H4 (cell line): ENCODE measurements at places on chromosomes 2 and 18. TPM values are rescaled to one million over a fixed set of nuclear protein-coding genes. Genes with fewer than 3 reads are reported as not detected.

ALPI gene
- not detected in 2 replicates for total RNA-seq

RGPD4 gene
- total RNA-seq: not detected in 2 replicates

NT5DC4 gene
- not detected in 2 replicates for total RNA-seq

MIB1 gene
- total RNA-seq: 27.1 and 35.8 TPM in 2 replicates

ALPP gene
- 1.4 and 1.5 TPM in 2 replicates for total RNA-seq

DNA sequence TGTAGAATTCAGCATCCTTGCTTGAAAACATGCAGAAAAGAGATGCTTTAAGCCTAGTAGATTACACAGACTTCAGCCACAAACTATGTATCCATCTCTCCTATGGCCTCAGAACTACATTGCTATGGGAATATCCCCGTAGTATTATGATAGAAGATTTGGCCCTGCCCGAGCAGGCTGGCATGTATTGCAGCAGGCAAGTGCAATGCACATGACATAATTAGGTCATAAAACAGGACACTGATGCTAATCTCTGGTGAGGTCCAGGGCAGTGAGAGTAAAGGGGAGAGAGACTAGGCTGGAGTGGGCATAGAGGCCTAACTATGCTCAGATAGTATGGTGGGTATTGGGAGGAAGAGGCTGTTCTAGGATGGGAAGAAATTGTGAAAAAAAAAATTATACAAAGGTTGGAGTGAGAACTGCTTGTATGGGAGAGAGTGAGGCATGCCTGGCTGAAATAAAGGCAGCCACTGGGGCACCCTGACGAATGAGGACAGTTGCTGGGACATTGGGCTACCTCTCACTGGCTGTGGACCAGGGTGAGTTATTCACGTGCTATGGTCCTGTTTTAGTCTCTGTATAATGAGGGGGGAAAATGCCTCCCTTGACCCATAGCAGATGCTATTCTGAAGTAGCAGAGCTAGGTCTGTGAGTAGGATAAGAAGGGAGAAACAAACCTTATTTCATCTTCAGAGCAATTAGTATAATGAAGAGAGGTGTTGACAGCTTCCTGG lies 1.6 kb upstream of the PLA2R1 start:
- DNase-seq: no peak

DNA sequence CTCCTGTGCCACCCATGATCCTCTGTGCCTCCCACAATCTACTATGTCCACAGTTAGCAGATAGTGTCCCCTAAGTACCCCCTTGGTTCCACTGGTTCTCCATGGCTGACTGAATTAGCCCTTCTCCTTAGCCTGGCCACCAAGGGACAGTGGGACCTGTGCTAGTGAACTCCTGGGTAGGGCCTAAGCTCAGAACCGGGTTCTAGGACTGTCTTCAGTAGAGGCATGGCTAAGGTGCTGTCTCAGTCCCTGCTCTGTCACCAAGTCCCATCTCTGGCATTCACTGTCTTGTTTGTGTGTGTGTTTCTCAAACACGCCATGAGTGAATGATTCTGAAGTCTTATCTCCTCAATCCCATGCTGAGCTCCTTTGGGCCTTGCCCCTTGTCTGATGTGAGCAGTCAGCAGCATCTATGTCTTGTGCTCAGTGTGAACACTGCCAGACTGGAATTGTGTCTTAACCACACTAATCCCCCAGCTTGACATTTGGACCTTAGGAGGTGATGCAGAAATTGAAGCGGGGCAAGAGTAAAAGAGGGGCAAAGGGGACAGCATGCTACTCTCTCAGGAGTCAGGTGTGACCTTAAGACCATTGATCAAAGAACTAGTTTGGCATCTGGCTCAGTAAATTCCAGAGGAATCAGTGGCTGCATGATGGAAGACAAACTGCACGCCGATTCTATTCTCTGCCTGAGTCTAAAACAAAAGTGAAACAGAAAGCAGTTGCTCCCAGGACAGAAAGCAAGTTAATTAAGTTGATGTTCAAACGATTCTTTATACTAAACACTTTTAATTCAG lies 190.5 kb downstream of the ALPK2 start:
- DNase-seq: peak; percentile 22

- DNase-seq: no peak
Measured at GRCh38 chr2:43360137-43360536, 133.7 kb upstream of the ZFP36L2 start.

DNA sequence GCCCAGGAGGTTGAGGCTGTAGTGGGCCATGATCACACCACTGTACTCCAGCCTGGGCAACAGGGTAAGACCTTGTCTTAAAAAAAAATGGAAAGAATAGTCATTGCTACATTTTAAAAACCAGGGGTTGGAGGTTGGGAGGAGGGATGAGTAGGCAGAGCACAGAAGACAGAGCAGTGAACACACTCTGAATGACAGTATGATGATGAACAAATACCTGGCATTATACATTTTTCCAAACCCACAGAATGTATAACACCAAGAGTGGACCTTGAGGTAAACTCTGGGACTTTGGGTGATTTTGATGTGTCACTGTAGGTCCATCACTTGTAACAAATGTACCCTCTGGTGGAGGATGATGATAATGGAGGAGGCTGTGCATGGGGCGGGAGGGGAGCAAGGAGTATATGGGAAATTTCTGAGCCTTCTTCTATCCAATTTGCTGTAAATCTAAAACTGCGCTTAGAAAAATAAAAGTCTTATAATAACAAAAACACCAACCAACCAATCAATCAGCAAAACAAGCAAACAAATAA lies 111.4 kb upstream of the PGAP1 start:
- no peak for DNase-seq

DNA sequence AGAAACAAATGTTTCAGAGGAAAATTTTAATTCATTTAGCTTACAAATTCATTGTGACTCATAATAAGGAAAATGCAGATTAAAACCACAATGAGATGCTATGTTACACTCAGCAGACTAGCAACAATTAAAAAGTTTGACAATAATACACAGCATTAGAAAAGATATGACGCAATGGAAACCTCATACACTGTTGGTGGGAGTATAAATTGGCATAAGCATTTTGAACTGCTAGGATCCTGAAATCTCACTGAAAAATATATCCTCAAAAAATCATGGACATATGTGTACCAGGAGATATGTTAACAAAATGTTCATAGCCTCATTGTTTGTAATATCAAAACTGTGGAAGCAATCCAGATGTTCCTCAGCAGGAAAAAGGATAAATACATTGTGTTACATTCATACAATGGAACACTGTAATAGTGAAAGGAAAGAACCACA lies 13.7 kb downstream of the CALCRL start:
- no peak for DNase-seq

DNA sequence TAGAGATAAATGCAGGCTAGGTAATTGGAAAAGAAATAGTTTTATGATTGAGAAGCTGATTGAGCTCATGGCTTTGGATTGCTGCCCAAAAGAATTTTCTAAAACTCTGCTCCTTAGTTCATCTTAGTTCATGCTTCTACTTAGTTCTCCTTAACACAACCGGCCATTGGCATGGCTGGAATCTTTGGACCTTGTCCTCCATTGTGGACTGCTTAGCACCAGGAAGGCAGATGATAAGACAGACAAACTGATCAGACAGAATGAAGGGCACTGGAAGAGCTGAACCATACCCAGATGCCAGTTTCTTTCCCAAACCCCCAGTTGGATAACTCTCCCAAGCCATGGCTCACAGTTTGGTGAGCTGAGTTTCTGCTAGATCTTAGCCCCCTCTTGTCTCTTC lies 36.3 kb upstream of the NABP1 start:
- no peak for DNase-seq

DNA sequence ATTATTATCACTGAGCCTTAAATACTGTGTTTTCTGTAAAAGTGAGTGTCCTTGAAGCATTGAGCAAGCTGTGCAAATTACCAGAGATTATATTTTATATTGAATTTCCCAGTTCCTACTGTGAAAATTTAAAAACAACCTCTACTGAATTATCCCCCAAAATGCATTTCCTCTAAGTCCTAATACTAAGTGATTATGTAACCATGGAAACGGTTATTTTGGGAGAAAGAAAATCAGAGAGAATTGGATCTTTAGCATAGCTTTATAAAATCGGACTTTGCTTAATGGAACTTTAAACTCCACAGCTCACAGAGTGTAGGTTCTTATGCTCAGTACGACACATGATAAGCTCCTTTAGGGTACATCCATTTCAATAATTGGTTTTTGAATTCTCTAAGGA lies 19.3 kb upstream of the CHMP1B start:
- no peak for DNase-seq

GRCh38 chr2:233656443-233656842 lies 15.3 kb upstream of the UGT1A9 start:
- DNase-seq: no peak

- no peak for DNase-seq
Measured at GRCh38 chr2:44844651-44845270, 96.7 kb upstream of the SIX3 start.

DNA sequence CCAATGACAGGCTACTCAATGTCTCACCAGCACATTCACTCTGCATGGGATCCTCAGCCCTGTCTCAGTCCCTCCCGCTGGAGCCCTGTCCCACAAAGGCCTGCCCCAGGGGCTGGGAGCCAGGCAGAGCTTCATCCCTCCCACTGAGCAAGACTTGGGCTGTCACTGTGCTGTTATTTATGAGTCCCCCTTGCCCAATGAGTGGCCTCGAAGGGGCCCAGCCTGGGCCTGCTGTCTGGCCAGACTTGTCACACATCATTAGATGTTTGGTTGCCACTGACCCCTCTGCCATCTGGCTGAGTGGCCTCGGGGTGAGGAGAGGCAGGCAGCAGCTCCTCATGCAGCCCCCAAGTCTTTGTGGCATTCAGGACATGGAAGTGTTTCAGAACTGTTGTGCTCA lies 330.6 kb upstream of the SKOR2 start:
- no peak for DNase-seq

GRCh38 chr2:25068217-25068616 lies 26.3 kb downstream of the EFR3B start:
- DNase-seq: no peak

DNA sequence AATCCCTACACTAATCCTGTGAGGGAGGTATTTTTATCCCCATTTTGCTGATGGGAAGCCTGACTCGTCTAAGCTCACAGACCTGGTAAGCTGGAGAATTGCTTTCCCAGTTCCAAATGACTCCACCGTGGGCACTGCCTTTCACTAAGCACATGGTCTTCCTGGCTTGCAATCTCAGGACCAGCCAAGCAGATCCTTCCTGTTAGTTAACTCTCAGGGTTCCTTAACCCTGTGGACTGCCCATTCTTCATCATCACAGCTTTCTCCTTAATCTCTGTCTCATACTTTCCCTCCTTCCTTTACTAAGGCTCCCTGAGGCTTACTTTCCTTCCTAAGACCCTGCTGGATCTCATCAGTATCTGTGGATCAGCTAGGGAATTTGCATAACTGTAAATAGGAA lies 122.2 kb upstream of the ZEB2 start:
- no peak for DNase-seq

GRCh38 chr2:170815746-170816503 lies 762 bp upstream of the GAD1 start:
- DNase-seq: peak; percentile 46

GRCh38 chr18:76619621-76620315 lies 124.7 kb upstream of the ZNF516 start:
- no peak for DNase-seq
